ENCODE measurements at places on chromosomes 2 and 18.

DNA sequence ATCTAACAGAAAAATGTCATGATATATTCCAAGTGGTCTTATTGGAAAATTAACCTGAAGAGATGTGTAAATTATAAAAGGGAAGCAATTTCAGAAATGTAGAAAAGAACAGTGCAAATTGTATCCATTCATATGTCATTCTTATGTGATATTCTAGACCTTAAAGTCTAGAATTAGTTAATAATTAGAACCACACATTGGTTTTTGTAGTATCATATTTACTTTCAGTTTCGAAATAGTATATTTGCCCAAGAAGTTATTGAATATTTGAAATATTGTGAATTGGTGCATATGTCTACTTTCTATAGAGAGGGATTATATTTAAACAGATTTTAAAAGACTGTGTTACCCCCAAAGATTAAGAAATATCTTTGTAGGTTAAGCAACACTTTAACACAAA lies 1348.6 kb upstream of the ACVR2A start:
- no peak for DNase-seq

DNA sequence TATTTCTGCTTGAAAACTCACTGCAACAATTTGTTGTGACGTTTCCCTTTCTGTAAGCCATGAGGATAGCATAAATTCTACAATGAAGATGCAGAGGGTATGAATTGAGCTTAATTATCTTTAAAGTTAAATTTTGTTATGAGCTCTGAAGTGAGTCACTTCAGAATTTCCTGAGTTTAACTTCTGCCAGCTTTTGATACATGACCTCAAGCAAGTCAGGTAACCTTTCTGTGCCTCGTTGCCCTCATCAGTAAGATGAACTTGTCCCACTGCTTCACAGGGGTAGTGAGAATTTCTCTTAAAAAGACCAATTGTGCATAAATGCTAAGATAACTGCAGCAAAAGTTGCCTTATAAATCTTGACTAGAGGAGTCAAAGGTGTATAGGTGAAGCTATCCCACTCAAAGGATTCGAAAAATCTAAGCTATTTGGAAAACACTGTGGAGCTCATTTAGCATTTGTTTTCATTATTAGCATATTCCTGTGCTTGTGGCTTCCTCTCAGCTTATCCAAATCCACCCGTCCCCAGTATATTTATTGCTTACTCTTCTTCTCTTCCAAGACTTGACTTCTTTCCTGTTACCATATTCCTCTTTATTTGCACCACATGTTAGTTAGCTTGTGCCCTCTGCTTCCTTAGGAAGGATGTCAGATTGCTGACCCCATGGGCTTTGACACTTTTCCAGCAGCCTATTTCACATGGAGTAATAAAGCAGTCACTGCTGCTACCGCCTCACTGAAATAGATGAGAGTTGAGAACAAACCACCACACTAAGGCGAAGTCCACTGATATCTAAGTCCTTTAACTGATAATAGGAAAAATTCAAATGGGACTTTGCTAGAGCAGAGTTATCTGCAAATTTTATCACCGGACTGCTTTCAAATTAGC lies 428.6 kb downstream of the ERBB4 start:
- no peak for DNase-seq

DNA sequence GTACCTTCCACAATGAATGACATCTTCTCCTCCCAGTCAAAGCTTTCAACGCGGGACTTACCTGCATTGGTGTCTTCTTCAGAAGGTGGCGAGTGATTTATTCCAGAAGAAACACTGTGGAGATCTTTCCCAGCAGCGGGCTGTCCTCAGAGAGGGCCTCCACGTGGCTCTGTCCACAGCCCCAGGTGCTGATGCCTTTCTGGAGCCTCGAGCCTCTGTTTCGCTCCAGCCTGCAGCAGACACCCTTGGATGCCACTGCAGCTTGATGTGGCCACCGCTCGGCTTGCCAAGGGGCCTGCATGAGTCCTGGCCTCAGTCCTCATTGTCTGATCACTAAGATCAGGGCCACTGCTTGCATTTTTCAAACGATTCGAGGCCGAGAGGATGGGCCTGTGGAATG lies 46.6 kb upstream of the GALR1 start:
- DNase-seq: no peak

- DNase-seq: no peak
Observed at GRCh38 chr2:134764164-134764563, 45.4 kb upstream of the TMEM163 start.

GRCh38 chr2:202015471-202015870 lies 18.2 kb upstream of the FZD7 start:
- no peak for DNase-seq

- DNase-seq: no peak
Observed at GRCh38 chr2:228628682-228629081, 447.2 kb upstream of the SPHKAP start.

DNA sequence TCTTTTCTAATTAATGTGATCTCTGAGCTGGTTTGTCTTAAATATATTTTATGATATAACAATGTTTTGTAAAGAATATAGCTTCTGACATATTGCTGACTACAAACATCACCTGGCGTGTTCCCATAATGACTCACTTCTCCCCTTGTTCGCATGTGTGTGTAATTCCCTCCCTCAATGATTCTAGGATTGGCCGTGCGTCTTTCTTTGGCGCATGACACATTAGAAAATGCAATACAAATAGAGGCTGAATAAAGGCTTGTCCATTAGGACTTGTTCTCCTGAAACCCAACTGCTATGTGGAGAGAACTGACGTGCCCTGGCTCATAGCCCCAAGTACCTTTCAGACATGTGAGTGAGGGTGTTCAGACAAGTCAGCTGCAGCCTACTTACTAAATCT lies 159.7 kb upstream of the CDH20 start:
- DNase-seq: no peak

- no peak for DNase-seq
Observed at GRCh38 chr18:39587586-39587985, 2022.0 kb upstream of the CELF4 start.

DNA sequence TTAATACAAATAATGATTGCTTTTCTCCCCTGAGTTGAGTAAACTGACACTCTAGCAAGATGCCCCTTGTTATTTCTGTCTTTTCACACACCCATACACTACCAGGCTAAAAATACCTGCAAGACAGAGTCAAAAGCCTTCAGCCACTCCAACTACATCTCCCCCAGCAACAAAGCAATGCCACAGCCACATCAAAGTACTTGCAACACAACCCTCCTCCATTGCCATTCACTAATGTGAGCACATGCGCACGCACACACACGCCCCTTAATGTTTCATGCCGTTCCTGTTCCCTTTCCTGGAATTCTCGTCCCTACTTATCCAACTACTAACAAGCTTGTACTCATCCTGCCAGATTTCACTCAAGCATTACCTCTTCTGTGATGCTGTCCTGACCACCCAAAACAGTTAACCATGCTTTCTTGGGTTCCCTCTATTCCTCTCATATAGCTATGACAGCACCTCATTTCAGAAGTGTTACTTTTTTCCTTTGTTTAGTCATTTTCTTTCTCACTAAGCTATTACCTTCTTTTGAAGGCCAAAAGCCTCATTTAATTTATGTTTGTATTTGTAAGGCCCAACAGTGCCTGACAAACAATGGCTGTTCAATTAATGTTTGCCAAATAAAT lies 29.6 kb downstream of the SLC25A12 start:
- DNase-seq: no peak

DNA sequence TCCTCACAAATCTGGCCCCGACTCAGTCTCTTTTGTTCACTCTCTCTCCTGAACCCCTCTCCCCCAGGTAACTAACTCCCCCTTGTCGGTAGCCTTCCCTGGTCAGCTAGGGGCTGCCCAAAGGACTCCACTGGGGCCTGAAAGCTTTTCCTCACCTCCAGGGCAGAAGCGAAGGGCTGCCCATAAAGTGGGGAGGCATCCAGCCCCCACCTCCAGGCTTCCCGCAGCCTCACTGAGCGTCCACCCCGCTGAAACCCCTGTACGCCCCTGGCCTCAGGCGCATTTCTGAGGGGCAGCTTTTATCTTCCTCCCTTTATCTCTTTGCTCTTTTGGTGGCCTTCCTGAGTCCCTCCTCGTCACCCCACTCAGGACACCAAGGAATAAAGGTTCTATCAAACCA lies 249.3 kb downstream of the CYP26B1 start:
- no peak for DNase-seq

- no peak for DNase-seq
Observed at GRCh38 chr18:39751921-39752320, 2186.3 kb upstream of the CELF4 start.

DNA sequence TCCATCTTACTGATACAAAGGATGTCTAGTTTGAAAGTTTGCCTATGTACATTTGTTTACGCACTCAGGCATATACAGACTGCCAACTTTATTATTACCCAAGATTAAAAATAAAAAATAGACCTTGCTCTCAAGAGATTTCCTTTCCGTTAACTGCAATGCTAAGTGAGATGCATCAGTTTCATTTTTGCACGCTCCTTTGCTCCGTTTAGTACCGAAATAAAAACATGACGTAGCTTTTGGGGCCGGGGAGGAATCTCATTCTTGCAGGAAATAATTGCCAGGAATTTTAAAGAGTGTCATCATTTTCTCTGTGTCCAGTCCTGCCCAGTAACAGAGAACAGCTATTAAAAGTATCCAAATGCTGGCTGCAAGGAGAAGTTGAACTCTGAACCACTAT lies 169.5 kb downstream of the SLC8A1 start:
- DNase-seq: no peak

DNA sequence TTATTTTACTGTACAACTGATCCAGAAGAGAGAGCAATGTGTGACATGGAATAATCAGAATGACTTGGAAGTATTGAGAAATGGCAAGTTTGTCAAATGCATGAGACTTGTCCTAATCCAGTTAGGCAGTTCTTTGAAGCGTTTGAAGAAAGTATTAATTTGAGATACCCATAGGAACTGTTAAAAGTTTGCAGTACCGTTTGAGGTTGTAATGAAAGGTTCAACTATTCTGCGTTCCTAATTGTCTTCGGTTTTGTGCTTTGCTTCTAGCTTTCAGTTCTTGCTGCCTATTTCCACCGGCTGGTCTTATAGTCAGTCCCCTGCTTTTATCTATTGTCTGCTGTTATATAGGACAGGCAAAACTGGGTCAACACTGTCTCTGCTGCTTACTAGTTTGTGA lies 41.8 kb downstream of the COX7A2L start:
- DNase-seq: no peak
